ENCODE measurements at places on chromosomes 2 and 18.

DNA sequence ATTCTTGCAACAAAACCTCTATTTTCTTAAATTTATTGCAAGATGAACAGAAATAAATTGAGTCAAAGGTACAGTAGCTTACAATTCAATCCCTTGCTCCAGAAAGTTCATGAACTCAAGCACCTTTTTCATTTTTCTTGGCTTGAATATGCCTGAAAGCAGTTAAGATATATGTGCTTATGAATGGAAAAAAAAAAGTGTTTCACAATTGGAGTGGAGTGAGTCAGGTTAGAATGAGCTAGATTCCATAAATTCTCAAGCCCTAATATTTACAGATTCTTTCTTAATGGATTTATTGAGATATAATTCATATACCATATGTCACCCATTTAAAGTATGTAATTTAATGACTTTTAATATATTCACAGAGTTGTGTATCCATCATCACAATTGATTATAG is 39.6 kb upstream of the NEMP2 start:
- no peak for DNase-seq

GRCh38 chr18:9746958-9747357 is 38.9 kb downstream of the RAB31 start:
- DNase-seq, result no peak

- DNase-seq, result no peak
These were observed 288.5 kb downstream of the NAPG start for GRCh38 chr18:10814336-10814735.

DNA sequence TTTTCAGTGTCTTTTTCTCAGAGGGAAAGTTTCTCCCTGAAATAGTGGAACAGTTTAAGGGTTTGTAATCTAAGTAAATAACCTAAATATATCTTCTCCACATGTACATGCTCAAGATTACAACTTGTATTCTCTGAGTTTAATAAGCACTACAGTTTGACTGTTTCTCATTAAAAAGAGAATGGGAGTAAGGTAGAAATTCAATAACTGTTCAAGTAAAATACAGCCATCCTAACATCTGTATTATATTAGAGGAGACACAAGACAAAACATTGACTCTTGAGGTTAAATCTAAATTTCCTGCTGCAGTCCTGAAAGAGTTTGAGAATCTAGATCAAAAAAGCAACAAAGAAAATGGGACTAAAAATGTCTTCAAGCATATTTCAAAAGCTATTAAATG is 73.0 kb upstream of the ZNF397 start:
- DNase-seq, result no peak

GRCh38 chr2:70124983-70125480 is 37.8 kb downstream of the PCBP1 start:
- DNase-seq, result peak; percentile 73

Data from stimulated activated CD4-positive, alpha-beta T cell treated with anti-CD3 and anti-CD28 coated beads, Interleukin-2, amount 100 ng/mL, for 24 hours (primary cell).